Forelimb muscle (tissue), 1 donor: ENCODE measurements at places on chromosomes 3 and 15.

DNA sequence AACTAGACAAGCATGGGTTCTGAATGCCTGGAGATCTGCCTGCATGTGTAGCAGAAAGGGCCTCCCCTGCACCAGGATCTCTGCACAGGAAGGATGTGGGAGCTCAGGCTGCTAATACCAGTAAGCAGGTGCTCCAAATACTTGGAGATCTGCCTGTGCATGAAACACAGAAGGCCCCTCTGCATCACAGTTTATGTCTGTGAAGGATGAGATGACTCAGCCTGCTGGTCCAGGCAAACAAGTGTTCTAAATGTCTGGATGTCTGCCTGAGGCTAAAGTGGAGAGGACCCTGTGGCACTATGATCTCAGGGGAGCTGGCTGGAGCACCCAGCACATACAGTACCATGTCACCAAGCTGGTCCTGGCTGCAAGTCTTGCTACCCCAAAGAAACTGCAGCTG lies 678.8 kb downstream of the MCTP2 start:
- no peak for DNase-seq

DNA sequence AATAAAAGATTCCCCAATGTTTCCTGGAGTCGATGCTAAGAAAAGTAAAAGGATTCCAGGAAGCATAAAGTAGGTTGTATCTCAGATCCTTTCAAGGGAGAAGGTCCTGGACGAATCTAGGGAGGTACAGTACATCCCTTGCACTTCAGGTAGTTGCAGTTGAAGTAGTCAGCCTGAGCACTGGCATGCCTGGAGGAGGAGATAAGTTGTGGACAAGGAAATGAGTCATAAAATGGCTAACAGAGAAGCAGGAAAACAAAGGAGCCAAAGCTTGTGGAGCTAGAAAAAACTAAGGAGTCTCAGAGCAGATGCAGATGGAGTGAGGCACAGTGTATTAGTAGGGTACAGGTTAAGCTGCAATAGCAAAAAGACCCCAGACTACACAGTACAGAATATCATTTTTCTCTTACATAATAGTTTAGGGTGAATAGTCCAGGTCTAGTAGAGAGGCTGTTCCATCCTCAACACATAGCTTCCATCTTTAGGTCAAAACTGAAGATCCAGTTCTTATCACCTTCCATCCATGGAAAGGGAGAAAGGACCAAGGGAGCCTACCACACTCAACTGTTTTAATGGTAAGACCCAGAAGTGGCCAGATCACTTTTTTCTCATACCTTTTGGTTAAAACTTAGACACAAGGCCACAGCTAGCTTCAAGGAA lies 41.3 kb downstream of the COL6A5 start:
- DNase-seq, result no peak

GRCh38 chr3:89562373-89562772 lies 455.0 kb downstream of the EPHA3 start:
- no peak for DNase-seq

GRCh38 chr3:186782542-186783057 lies 777 bp upstream of the EIF4A2 start:
- DNase-seq, result no peak

DNA sequence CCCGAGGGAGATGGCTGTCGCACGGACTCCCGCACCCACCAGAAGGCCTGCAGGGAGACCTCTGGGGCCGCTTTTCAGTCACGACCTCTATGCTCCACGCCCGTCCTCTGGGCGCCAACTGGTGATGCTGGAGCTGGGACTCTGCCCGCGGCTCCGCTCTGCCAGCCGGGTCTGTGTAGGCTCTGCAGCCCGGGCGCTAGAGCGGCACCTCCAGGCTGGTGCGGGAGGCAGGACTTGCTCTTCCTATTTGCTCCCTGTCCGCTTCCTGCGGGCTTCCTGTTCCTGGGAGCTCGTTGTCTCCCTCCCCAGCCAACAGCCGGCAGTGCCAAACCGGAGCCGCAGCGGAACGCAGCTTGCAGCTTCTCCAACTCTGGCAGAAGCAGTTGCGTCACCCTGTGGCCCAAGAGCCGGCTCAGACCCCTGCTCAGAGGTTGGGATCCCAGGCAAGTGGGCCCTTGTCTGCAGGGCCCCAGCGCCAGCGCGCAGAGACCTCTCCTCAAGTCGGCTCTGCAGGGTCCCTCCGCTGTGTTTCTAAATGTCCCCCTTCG lies 285.9 kb downstream of the XXYLT1 start:
- no peak for DNase-seq

DNA sequence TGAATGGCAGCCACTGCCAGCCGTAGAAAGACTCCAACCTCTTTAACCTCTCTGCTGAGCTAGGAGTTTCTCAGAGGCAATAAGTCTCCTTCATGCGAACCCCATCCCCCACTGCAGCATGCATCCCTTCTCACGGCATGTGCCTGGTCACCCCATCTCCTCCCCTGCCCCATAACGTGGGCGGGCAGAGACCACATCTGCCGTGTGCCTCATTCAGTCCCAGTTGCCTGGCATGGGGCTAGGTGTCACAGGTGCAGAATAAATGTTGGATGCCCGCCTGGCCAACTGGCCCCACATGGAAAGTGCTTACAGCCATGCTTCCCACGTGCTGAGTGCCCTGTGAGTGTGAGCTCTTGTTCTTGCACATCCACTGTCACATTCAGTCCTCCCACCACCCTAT lies 43.5 kb upstream of the NTRK3 start:
- no peak for DNase-seq

DNA sequence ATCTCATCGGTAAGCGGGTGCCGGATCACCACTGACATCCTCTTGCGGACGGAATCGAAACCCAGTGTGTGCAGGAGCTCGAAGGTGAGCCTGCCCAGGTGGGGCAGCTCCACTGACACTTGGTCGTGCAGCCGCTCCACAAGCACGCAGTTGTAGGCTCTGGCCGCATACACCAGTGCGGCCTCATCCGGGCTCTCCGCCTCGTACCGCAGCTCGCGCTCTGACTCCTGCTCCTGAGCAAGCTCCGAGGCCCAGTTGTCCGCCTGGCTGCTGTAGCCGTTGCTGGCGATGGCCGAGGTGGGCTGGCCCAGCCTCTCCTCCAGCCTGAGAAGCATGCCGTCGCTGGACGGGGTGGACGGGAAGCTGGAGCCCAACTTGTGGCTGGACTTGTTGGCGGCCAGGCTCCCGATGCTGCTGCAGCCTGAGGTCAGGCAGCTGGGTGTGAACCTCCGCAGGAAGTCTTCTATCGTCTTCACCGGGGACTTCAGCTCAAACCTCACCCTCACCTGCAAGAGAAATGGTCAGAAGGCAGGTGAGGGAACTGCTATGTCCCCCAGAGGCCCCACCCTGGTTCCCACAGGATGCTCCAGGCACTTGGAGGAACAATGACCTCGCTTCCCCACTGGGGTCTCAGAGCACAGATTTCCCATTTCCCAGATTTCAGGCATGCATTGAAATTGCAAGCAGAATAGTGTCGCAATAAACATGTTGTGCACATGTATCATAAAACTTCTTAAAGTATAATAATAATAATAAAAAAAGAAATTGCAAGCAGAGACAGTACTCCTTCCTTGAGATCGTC lies 149.2 kb downstream of the ATP10A start:
- DNase-seq, result no peak

DNA sequence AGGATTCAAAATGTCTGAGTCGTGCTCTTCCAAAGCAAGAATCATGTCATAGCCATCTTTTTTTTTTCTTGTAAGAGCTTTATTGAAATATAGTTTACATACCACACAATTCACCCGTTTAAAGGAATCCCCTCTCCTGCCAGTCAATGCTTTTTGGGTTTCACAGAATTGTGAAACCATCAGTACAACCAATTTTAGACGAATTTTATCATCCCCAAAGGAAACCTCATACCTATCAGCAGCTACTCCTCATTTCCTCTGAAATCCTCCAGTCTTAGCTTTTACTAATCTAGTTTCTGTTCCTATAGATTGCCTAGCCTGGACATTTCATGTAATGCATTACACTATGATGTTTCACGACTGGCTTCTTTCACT lies 39.6 kb downstream of the ADIPOQ start:
- no peak for DNase-seq

- peak; percentile 77 for DNase-seq
These were observed 34.0 kb upstream of the CILP start for GRCh38 chr15:65245096-65245856.

- DNase-seq, result no peak
These were observed 357.5 kb upstream of the TMCO5A start for GRCh38 chr15:37576952-37577351.

DNA sequence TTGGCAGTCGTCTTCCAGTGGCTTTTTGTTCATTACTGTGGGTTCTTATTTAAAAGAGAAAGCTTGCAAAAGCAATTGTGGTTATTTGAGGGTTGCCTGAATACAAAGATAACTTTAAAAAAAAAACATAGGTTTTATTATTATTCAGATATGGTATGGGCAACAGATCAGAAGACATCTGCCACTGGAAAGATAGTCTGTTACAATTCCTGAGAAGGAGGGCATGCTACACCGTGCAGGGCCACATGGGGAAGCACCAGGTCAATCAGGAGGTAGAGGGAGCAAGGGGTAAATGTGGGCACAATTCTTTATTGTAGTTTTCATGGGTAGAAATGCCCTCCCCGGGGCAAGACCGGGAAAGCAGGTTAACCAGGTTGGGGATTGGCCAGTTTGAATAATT lies 46.5 kb downstream of the BBS4 start:
- DNase-seq, result no peak

DNA sequence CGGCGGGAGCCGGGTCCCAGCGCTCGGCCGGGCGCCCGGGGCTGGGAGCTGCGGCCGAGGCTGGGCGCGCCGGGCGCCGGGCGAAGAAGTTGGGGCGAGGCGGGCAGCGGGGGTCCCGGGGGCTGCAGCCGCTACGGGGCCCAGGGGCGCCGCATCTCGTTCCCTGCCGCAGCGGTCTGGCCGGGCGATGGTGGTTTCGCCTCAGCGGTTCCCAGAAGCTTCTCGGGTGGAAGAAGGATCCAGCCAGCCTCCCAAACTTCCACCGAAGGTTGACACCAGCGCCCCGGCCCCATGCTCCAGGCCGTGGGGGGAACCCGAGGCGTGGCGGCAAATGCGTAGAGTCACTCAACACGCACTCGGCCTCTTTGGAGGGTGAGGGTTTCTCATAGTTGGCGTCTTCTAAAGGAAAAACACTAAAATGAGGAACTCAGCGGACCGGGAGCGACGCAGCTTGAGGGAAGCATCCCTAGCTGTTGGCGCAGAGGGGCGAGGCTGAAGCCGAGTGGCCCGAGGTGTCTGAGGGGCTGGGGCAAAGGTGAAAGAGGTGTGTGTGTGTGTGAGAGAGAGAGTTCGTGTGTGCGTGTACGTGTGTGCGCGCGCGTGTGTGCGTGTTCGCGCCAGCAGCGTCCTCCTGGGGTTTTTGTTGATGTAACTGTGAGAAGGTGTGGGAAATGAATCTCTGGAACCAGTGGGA lies 940 bp downstream of the BOC start:
- no peak for DNase-seq

DNA sequence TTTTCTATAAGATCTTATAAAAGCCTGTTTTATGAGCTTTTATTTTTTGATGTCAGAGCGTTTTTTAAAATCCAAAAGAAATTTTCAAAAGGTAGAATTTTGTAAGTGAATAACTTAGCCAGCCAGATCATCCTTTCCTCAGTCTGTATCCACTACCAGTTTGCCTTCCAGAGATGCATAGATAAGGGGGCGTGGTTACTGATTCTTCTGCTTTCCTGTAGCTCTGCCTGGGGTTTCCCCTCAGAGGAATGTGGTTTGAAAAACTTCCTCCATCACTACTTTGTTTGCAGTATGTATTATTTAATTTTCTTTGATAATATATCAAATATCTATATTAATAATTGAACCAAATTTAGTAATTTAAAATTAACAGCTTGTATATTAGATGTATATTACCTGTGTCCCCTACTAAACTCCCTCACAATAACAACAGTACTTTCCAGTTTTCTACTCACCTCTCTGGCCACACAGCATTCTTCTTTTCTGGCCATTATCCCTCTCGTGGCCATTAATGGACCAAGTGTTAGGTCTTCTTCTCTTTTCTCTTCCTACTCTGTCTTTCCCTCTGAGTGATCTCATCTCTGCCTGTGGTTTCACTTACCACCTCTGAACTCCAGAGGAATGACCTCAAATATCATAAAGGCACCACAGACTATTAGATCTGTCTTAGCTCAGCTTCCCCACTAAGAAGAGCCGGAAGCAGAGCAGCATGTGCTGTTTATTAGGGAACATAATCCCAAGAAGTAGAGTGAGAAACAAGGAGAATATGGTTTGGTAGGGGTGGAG lies 239.7 kb downstream of the UBE2E2 start:
- no peak for DNase-seq

- DNase-seq, result no peak
These were observed 11.4 kb downstream of the TICRR start for GRCh38 chr15:89586651-89587050.

- no peak for DNase-seq
These were observed 1.4 kb downstream of the EPHB1 start for GRCh38 chr3:134796281-134797056.

- DNase-seq, result no peak
These were observed 59.2 kb downstream of the PIAS1 start for GRCh38 chr15:68113273-68113672.

GRCh38 chr15:57994221-57995049 lies 71.1 kb downstream of the ALDH1A2 start:
- DNase-seq, result no peak

DNA sequence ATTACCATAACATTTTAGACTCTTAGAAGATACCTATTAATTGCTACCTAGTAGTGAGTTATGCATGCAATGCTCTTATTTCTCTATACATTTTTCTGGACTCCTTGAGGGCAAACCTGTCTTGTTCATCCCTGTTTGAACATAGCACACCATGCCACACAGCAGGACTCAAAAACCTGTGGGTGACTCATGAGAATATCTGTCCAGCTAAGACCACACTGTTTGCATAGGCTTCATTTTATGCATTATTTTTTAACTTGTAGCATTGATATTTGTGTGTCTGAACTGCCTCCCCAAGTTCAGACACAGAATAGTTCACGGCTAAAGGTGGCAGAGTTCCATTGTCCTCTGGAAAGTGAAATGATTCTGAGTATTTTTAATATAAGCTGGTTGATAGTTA lies 1.8 kb downstream of the LMCD1 start:
- no peak for DNase-seq

- no peak for DNase-seq
These were observed 309.3 kb downstream of the LRRC3B start for GRCh38 chr3:26931896-26932295.

DNA sequence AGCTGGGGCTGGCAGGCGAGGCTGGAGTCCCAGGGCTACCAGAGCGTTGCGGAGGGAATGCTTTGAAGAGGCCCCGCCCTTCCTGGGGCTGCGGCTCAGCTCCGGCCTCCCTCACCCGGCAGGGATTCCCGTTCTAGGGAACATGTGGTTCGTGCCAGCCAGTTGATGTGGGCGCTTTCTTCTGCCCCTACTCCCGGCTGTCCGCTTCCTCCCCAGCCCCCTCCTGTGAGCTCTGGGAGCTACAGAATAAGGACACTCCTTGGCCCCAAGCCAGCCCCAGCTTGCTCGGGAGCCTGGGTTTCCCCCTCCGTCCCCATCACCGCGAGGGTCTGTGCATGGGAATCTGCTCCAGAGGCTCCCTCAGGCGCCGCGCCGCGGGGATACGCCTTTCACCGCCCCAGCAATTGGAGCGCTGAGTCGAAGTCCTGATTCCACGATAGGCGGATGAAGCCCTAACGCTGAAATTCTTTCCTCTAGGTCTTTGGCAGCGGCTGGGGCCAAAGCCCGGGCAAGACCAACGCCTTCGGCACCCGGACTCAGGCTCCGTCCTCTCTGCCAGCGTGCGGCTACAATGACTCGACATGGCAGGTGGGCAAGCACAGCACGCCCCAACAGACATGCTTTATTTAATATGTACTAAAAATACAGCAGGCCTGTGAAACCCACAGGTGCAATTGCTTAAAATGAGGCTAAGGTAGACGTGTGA lies 69.5 kb downstream of the KLF15 start:
- DNase-seq, result no peak
